T-helper 22 cell (primary cell): ENCODE measurements at places on chromosomes 7 and 10.

- DNase-seq, result no peak
These were observed 149.1 kb downstream of the UBE2H start for GRCh38 chr7:129803546-129804081.

GRCh38 chr7:128400566-128400965 is 9.2 kb downstream of the IMPDH1 start:
- DNase-seq, result no peak

DNA sequence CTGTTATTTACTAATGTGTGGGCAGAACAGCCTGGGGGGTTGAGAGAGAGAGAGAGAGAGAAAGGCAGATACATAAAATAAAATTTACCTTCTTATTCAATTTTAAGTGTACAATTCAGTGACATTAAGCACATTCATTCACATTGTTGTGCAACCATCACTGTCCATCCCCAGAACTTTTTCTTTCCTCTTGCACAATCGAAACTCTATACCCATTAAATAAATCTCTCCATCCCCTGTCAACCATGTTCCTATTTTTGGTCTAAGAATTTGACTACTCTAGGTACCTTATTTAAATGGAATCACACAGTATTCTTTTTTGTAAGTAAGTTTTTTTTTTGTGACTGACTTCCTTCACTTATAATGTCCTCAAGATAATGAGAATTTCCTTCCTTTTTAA is 181.6 kb downstream of the SND1 start:
- DNase-seq, result no peak

GRCh38 chr7:127154101-127154500 is 98.6 kb downstream of the GRM8 start:
- no peak for DNase-seq

GRCh38 chr7:73866446-73866767 is 5.4 kb downstream of the TMEM270 start:
- no peak for DNase-seq

- DNase-seq, result no peak
These were observed 7.0 kb downstream of the TAX1BP1 start for GRCh38 chr7:27746978-27747377.

GRCh38 chr7:37833107-37833817 is 15.1 kb upstream of the NME8 start:
- peak; percentile 1 for DNase-seq
